ENCODE measurements at places on chromosomes 7 and 10.

- DNase-seq, result no peak
These were observed 53.0 kb downstream of the SH2D4B start for GRCh38 chr10:80590585-80591125.

DNA sequence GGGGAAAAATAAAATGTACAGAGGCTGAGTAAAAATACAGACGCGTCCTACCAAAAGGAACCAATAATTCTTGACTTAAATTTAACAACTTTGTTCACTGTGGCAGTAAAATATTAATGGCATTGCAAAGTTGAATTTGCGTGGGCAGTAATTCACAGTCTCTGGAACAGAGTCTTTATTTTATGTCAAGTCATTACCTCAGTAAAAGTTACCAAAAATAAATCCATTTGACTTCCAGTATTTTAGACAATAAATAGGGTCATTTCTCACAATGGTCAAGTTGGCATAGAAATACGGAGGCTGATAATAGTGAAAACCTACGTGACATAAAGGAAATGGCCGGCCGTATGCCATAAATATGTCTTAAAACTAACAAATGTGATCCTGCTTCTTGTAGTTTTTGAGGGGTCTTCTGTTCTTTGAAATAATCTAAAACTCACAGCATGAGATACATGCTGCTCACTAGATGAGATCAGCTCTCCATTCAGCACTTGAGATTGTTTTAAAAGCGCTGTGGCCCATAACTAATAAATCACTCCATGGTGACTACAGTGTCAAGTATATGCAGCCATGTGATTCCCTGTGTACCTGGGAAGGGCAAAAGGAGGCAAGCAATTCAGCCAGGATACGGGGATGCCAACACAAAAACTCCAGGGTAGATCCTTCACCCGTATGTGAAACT, 75.3 kb downstream of the DOCK4 start:
- no peak for DNase-seq

DNA sequence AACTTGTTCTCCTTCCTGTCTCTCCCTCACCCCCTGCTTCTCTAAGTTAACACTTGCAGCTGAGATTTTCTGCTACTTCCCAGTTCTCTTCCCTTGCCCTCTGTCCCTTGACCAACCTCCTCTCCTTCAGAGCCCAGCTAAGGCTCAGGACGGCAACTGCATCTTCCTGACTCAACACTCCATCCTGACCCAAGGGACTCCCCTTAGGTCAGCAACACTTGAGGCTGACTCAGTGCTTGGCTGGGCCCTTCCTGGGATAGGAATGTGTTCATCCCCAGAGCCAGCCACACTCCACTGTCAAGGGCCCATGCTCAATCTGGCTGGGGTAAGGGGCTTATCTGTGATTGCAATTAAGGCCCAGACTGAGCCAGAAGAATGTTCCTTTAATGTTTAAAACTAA, 3.4 kb downstream of the CALHM2 start:
- no peak for DNase-seq

DNA sequence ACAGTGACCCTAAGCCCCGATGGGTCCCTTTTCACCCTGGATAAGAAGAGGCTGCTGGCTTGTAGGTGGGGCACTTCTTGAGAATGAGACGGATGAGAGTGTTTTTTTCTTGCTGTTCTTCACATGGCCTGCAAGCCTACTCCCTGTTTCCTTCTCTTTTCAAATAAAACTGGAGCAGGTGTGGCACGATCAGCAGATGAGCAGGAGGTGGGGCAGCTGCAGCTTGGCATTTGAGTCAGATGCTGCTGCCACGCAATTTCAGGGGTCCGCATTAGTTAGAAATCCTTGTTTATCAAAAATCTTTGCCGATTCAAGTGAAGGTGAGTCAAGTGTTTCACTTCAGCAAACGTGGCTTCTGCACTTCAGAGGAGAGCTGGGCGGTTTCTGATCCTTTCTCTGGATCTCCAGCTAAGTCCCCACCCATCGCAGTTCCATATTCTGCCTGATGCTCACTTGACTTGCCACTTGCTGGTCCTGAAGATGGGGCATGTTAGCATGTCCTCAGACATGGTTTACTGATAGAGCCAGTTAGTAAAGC, 20.8 kb downstream of the WDFY4 start:
- DNase-seq, result no peak

DNA sequence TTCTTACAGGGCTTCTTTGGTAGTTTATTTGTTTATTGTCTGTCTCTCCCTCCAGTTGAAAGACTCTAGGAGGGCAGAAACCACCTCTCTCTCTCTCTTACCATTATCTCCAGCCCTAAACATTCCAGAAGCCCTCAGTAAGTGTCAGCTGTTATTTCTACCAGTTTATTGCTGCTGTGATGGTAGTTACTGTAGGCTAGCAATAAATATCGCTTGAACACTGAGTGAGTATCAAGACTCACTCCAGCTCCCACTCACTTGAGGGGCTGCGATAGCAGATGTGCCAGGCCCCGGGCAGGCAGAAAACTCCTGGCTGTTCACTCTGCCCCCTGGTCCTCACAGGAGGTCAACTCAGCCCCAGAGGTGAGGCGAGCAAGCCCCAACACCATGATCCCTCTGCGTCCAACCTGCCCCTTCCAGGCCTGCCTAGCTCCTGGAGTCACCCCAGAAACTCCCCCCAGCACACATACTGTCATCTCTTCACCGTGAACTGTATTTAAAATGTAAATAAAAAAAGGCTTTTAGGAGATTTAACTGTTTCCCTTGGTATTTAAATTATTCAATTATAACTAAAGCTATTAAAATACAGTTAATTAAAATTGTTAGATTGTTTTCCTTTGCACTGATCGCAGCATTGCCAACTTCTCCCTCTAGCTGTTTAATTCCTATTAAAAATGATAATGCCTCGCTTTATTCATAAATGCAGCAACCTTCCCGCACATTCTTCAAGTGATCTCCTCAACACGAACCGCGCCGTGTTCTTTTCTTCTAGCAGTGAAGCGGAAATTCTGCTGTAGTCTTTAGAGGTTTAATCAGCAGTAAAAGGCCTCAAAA, 321.1 kb upstream of the ZMIZ1 start:
- no peak for DNase-seq
